ENCODE measurements at places on chromosomes 13 and 19. TPM values are rescaled to one million over a fixed set of nuclear protein-coding genes. Genes with fewer than 3 reads are reported as not detected.

DNA sequence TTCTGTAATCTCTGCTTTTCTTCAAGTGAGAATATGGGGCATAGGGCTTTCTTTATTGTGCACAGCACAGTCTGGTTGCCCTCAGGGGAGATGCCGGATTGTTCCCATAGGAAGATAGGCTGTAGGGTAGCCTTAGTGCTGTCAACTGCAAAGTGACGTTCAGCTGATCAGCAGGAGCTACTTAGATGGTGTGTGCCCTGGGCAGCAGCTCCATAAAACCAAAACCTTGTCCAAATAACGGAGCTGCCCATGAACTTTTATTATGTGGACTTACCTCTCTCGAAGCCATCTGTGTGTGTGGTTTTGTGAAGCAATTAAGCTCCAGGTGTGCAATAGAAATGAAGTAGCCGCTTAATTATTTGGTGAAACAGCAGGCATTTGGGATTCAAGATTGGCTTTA, 120.0 kb upstream of the RNF113B start:
- DNase-seq, result no peak

DNA sequence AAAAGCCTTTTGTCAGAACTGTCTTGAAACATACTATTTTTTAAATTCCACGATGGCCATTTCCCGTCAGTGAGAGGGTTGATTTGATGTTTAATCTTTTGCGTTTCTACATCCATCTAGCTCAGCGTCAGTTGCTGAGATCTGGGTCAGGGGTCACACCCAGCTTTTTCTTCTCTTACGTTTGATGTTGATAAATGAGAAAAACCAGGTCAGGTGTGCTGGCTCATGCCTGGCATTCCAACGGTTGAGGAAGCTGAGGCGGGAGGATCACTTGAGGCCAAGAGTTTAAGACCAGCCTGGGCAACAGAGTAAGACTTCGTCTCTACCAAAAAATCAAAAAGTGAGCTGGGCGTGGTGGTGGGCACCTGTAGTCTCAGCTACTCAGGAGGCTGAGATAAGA, 168.9 kb downstream of the PTPRS start:
- peak; percentile 91 for DNase-seq

DNA sequence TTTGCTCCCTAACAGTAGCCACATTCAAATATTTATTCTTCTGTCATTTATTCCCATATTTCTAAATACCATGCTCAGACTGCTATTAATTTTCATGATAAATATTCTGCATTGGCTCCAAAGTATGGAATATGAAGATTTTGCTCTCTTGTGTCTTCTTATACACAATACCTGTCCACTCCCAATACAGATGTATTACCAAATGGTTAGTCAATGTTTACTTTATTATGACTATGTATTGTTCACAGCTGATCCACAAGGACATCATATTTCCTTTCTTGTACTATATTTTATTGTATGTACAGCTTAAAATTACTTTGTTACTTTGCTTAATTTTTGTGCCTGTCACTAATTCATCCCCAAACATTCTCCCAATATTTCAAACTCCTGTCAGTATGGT, 322.3 kb downstream of the OXGR1 start:
- no peak for DNase-seq

DNA sequence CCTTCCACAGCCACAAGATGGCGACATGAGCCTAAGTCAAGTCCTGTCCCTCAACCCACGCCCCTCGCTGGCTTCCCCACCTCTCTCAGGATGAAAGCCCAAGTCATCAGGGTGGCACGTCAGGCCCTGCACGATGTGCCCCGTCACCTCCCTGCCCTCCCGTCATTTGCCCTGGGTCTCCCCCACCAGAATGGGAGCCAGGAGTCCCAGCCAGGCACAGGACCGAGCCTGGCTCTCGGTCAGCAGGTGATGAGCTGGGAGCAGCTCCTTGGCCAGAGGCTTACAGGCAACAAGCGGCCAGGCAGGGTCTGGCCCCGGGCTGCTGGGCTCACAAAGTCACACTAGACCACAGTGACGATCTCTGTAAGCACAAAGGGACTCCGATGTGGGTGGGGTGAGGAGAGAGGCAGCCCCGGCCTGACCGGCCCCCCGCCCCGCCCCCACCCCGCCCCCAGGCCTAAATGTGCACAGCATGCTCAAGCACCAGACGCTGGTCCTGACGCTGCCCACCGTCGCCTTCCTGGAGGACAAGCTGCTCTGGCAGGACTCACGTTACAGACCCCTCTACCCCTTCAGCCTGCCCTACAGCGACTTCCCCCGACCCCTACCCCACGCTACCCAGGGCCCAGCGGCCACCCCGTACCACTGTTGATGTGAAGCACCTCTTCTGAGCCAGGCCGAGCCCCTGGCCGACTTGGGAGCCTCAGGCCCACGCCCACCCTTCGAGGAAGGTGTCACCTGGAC, 7.3 kb downstream of the MRPL4 start:
- peak; percentile 83 for DNase-seq

DNA sequence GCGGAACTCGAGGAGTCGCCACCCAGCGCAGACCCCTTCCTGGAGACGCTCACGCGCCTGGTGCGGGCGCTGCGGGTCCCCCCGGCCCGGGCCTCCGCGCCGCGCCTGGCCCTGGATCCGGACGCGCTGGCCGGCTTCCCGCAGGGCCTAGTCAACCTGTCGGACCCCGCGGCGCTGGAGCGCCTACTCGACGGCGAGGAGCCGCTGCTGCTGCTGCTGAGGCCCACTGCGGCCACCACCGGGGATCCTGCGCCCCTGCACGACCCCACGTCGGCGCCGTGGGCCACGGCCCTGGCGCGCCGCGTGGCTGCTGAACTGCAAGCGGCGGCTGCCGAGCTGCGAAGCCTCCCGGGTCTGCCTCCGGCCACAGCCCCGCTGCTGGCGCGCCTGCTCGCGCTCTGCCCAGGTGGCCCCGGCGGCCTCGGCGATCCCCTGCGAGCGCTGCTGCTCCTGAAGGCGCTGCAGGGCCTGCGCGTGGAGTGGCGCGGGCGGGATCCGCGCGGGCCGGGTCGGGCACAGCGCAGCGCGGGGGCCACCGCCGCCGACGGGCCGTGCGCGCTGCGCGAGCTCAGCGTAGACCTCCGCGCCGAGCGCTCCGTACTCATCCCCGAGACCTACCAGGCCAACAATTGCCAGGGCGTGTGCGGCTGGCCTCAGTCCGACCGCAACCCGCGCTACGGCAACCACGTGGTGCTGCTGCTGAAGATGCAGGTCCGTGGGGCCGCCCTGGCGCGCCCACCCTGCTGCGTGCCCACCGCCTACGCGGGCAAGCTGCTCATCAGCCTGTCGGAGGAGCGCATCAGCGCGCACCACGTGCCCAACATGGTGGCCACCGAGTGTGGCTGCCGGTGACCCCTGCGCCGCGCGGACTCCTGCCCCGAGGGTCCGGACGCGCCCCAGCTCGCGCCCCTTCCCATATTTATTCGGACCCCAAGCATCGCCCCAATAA, 2.3 kb downstream of the AMH start:
- no peak for DNase-seq

DNA sequence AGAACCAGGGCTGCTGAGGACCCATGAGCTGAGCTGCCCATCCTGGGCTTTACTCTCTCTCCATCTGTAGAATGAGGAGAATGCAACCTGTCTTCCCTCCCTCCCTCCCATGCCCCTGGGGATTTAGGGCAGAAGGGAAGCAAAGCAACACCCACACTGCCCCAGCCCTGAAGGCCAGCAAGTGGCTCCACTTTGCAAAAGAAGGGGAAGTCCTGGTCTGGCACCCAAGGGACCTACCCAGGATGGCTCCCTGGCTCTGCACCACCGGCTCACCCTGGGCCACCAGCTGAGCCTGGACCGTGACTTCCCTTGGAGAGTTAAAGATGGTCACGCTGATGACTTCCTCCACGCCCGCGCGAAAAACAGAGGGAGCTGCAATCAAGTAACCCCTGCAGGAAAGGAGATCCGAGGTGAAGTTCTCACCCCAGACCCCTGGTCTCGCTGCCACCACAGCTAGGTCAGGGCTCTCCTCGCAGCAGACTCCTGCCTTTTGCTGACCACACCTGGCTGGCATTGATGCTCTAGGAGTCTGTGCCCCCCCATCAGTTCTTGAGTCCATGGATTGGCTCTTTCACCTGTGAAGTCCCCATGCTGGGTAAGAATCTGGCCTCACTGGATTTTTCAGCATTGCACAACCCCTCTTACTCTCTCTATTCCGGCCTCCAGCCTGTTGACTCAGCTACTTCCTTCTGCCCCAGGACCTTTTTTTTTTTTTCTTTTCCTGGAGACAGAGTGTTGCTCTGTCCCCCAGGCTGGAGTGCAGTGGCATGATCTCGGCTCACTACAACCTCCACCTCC, 4.6 kb downstream of the CPAMD8 start:
- DNase-seq, result peak; percentile 83

DNA sequence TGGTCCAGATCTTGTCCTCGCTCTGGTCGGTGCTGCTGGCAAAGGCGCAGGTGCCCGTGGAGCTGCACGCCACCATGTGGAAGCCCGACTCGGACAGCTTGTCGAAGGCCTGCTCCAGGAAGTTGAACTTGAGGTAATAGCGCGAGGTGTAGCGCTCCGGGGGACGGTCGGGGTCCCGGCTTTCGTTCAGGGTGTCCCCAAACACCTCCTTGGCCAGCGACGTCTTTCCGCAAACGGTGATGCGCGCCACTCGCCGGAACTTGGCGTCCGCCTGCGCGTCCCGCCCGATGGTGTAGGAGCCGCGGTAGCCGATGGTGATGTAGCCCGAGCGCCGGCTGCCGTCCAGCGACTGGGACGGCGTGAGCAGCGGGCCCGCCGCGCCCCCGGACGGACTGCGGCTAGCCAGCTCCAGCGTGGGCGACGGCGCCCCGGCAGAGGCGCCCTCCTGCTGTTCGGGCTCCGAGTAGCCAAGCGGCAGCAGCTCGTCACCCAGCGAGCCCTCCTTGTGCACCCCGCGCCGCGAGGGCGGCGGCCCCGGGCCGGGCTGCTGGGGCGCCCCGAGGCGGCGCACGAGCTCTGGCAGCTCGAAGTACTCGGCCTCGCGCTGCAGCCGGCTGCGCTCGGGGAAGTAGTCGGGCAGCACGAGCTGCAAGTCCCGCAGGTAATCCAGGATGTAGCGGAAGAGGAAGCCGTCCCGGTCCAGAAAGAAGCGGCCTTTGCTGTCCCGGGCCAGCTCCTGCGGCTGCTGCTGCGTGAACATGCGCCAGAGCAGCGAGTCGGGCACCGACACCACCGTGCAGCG, 801 bp downstream of the KCTD12 start:
- no peak for DNase-seq

DNA sequence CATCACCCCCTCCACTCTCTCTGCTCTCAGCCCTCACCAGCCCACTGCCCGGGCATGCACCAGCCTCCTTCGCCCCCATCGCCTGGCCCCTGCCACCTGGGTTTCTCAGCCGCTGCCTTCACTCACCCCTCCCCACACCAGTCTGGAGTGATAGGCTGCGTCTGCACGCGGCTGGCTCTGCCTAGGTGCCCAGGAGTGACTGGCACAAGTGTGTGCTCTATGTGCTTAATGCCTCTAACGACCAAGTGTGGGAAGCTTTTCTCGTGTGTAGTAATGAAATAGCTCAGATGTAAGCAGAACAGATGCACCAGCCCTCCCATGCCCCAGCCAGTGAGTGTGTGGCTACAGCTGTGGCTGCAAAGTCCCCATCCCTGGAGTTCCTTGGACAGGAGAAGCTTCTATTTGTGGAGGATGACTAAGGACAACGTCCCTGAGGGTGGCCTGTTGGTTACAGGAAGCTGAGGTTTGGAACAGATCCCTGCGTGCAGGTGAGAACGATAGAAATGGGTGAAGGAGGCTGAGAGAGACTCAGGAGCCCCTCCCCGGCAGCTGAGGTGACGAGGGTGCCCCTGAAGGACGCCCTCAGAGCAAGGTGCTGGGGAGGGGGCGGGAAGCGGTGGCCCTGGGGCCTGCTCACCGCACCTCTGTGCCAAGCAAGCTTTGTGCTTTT, 35.6 kb downstream of the ATP11A start:
- DNase-seq, result peak; percentile 94

DNA sequence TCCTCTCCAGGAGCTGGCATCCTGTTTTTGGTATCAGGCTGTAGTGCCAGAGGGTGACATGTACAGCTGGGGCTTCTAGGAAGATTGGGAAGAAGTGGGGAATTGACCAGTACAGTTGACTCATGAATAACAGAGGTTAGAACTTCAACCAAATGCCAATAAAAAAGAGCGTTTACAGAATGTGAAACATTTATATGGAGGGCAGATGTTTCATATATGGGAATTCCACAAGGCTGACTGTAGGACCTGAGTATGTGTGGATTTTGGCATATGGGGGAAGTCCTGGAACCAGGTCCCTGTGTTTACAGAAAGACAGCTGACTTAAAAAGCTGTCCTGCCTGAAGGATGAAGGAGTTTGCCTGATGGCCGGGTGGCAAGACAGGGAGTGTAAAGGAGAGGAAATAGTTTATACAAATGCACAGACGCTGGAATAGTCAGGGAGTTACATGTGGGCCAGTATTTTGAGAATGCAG, 5.2 kb downstream of the CHAMP1 start:
- no peak for DNase-seq

DNA sequence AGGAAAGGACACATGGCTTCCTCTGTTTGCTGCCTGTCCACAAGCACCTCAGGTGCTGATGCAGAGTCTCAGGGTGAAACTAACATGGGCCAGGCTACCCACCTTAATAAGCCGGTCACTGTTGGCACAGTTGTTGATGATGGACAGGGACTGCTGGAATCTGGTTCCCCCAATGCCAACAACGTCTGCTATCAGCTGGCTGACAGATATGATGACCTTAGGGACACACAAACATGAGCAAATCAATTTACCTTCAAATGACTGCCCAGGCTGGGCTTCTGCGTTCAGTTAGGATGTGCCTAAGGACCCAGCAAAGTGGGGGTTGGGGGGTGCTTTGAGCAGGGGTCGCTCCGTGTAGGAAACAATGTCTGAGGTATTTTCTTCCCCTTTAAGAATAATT, 77.1 kb upstream of the SLC15A1 start:
- DNase-seq, result no peak

DNA sequence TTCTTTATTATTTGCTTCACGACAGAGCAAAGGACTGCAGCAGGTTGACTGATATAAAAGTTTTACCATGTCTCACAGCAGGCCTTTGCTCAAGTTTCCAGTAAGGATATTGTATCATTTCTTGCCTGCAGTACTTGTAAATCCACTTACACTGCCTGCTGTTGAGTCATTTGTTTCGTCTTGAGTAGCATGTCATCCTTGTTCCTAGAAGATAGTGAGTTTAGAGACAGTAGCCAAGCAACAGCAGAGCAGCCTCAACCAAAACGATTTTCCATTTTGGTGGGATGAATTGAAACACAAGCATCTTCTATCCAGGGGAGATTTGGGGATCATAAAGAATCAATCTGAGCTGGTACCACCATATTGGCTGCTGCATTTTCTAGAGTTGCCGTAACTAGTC, 24.0 kb upstream of the ALOX5AP start:
- DNase-seq, result peak; percentile 38

DNA sequence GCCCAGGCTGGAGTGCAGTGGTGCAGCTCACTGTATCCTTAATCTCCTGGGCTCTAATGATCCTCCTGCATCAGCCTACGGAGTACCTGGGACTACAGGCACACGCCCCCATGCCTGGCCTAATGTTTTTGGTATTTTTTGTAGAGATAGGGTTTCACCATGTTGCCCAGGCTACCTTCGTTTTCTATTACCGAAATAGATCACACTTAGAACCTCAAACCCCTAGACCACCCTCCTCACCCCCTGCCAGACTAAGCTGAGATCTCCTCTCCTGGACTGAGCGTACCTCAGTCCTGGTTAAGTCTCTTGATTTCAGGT, 391 bp downstream of the KLF1 start:
- DNase-seq, result no peak

The EBI3 gene
- total RNA-seq, result not detected

The ZNF610 gene
- total RNA-seq, result 1.8 TPM

The PRSS57 gene
- not detected for total RNA-seq

The TIMM29 gene
- 26.2 TPM for total RNA-seq

The MAP4K1 gene
- 6.8 TPM for total RNA-seq
